ENCODE measurements at places on chromosomes 1 and 21.
A peak's percentile ranks its signal among the peaks of the same experiment; 100 is the strongest.

DNA sequence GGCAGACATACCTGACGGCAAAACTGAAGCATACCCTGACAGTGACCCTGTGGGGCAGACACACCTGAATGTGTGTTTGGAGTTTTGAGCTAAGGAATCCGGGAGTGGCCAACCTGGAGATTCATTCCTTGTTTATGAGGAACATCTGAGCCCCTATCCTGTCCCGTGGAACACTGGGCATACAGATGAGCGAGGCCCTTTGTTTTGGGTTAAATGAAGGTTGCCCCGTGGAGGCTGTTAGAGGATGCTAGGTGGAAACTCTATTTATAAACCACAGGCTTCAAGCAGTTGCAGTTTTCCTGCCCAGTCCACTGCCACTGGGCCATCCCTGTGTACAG is 18.1 kb downstream of the GALNT2 start:
- no peak for DNase-seq
- no peaks in the 10 kb centered on the region for H3K27me3 ChIP-seq
- H3K36me3 ChIP-seq: peaks cover 8% of the 10 kb centered on the region
- H3K4me1 ChIP-seq: peaks cover 13% of the 10 kb centered on the region

DNA sequence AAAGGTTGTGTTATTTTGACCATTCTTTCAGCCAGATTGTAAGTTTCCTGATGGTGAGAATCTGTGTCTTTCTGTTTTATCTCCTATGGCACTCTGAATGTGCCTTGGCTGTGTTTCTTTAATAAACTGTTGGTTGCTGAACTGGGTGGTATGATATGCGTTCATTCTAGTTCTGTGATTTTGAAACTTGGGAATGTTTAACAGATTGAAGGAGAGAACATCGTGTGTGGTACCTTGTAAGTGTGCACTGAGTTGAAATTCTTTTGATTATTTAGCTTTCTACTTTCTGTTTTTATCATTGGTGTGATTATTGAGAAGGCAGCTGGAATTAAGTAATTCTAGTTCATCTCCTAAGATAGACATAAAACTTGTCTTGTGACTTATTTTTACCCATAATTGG is 4.6 kb downstream of the BACH1 start:
- no peaks in the 10 kb centered on the region for H3K27me3 ChIP-seq
- H3K27ac ChIP-seq: no peak overlapping the region
- H3K4me3 ChIP-seq: no peak overlapping the region
- peaks cover 5% of the 10 kb centered on the region for H3K4me1 ChIP-seq
- DNase-seq: no peak
- H3K36me3 ChIP-seq: no peaks in the 10 kb centered on the region

DNA sequence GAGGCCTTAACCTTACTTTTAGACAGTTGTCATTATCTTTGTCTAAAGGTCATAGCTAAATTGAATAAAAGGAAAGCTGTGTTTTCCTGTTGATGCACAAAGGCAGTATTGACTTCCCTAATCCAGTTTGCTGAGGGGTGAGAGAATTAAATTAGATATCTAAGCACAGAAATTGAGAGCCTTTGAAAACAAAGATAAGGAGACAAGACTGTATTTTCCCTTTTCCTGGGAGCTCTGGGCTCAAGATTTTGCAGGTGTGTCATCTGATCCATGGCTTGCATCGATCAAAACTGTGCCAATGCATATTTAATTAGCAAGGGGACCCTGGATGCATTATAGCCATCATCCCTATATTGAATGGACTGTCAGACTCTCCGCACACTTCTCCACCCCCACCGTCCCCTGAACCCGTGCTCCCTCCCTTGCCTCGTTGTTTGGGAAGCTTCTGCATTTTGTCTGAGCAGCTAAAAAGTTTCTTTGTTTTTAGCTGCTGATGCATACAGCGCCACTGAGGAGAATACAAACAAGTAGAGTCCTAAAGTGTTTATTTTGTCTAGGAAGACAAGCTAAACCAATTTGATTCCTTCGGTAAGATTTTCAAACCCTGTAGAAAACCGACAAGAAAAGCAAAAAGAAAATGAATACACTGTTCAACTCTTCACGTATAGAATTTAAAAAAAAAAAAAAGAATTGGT is 186.3 kb downstream of the NFIA start:
- H3K27me3 ChIP-seq: no peaks in the 10 kb centered on the region
- DNase-seq: no peak
- no peaks in the 10 kb centered on the region for H3K4me1 ChIP-seq
- H3K36me3 ChIP-seq: no peaks in the 10 kb centered on the region
- H3K27ac ChIP-seq: no peak overlapping the region
- H3K4me3 ChIP-seq: no peak overlapping the region

GRCh38 chr1:228065543-228066347 is 16.8 kb upstream of the ARF1 start:
- no peak overlapping the region for H3K4me3 ChIP-seq
- no peak overlapping the region for H3K27ac ChIP-seq
- no peak for DNase-seq
- H3K4me1 ChIP-seq: no peaks in the 10 kb centered on the region

DNA sequence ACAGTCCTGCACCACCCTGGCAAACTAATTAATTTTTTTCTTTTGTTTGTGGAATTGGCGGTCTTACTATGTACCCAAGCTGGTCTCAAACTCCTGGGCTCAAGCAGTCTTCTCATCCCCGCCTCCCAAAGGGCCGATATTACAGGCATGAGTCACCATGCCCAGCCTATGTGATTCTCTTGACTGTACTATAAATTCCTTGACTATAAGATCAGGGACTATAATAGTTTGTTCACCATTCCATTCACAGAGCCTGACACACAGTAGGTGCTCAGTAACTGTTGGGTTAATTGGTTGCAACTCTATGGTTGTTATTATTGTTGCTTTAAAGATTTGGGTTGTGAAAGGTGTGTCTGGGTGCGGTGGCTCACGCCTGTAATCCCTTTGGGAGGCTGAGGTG is 17.2 kb downstream of the DAP3 start:
- H3K4me1 ChIP-seq: no peaks in the 10 kb centered on the region
- no peak for DNase-seq
- no peak overlapping the region for H3K27ac ChIP-seq

- no peak for DNase-seq
- peaks cover 2% of the 10 kb centered on the region for H3K4me1 ChIP-seq
- H3K27me3 ChIP-seq: no peaks in the 10 kb centered on the region
- no peak within 1 kb of the TSS for H3K4me3 ChIP-seq
- H3K36me3 ChIP-seq: no peaks in the 10 kb centered on the region
- H3K27ac ChIP-seq: no peak within 1 kb of the TSS
These were observed at the start of the genes DCST1 and DCST2 for GRCh38 chr1:155033524-155033923. TSS of gene DCST1 (plus strand) at chr1:155033824. CDS start at chr1:155034037, 213 bp downstream. TSS of gene DCST2 (minus strand) at chr1:155033781. CDS start at chr1:155033701, 80 bp downstream.

GRCh38 chr1:26043765-26044164 is 2.2 kb downstream of the SLC30A2 start:
- no peak overlapping the region for H3K27ac ChIP-seq
- peaks cover 21% of the 10 kb centered on the region for H3K27me3 ChIP-seq
- no peak for DNase-seq
- H3K4me1 ChIP-seq: peaks cover 8% of the 10 kb centered on the region
- H3K36me3 ChIP-seq: no peaks in the 10 kb centered on the region
- no peak overlapping the region for H3K4me3 ChIP-seq

DNA sequence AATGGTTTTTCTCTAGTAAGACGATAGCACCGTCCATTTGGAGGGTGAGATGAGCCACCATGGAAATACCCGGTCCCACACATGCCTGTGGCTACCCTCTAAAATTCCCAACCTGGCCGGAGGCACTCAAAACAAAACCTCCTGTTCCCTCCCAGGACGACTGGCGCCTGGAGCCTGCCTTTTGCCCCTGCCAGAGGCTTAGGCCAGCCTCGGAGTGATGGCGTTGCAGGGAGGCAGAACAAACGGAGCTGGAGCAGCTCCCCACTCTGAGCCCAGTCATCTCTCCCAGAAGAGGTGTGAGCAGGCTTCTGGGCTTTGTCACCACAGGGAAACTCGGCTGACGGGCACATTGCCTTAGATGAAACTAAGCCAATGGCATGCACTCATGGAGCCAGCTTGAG is 213.7 kb upstream of the HOOK1 start:
- H3K4me3 ChIP-seq: no peak overlapping the region
- no peak overlapping the region for H3K27ac ChIP-seq
- H3K36me3 ChIP-seq: no peaks in the 10 kb centered on the region

- H3K4me1 ChIP-seq: peaks cover 26% of the 10 kb centered on the region
- DNase-seq: no peak
- no peaks in the 10 kb centered on the region for H3K27me3 ChIP-seq
- no peak overlapping the region for H3K27ac ChIP-seq
- H3K4me3 ChIP-seq: no peak overlapping the region
These were observed 218.0 kb upstream of the FGGY start for GRCh38 chr1:59078866-59079265.

GRCh38 chr1:65232461-65232990 is 76.8 kb upstream of the DNAJC6 start:
- H3K27ac ChIP-seq: no peak overlapping the region
- no peak for DNase-seq
- no peaks in the 10 kb centered on the region for H3K36me3 ChIP-seq
- H3K4me3 ChIP-seq: no peak overlapping the region
- H3K4me1 ChIP-seq: no peaks in the 10 kb centered on the region

- H3K4me1 ChIP-seq: peaks cover 16% of the 10 kb centered on the region
- H3K27me3 ChIP-seq: no peaks in the 10 kb centered on the region
- H3K27ac ChIP-seq: no peak overlapping the region
- no peaks in the 10 kb centered on the region for H3K36me3 ChIP-seq
These were observed 175.7 kb downstream of the TGFBR3 start for GRCh38 chr1:91710261-91710660.

DNA sequence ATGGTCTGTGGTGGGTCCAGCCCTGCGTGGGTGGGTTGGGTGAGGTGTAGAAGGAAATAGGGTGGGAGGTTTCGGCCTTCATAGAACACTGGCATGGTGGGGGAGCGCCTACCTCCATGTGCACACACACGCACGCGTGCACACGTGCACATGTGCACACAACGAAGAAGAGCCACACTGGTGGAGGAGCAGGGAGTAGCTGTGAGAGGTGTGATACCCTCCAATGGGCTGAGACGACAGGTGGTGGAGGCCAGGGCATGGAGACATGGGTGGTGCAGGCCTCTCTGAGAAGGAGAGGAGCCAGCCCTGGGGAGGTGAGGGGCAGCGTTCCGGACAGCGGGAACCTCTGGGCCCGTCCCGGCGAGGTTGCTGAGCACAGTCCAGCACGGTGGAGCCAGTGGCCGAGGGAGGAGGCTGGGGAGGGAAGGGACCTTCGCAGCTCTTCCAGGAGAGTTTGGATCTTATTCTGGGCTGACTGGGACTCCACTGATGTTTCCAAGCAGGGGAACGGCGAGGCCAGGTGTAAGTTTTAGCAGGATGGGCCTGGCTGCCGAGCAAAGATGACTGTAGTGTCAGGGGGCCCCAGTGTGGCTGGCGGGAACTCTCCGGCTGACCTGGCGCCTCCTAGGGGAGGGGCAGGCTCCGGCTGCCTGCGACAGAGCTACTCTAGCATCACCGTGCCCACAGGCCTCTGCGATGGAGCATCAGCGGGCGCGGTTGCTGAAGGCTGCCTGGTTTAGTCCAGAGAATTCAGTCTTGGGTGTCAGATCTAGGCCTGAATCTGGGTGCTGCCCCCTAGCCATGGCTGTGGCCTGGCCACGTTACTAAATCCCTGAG is 107.2 kb downstream of the ARHGEF10L start:
- no peaks in the 10 kb centered on the region for H3K27me3 ChIP-seq
- H3K36me3 ChIP-seq: peaks cover 2% of the 10 kb centered on the region
- no peak for DNase-seq
- H3K27ac ChIP-seq: no peak overlapping the region
- H3K4me1 ChIP-seq: no peaks in the 10 kb centered on the region
- H3K4me3 ChIP-seq: no peak overlapping the region

- no peaks in the 10 kb centered on the region for H3K36me3 ChIP-seq
- H3K4me1 ChIP-seq: no peaks in the 10 kb centered on the region
- no peak for DNase-seq
- H3K27ac ChIP-seq: no peak overlapping the region
These were observed 34.7 kb downstream of the NIPAL3 start for GRCh38 chr1:24450316-24450715.

- H3K4me3 ChIP-seq: no peak overlapping the region
- no peaks in the 10 kb centered on the region for H3K36me3 ChIP-seq
- H3K4me1 ChIP-seq: peaks cover 6% of the 10 kb centered on the region
- H3K27ac ChIP-seq: no peak overlapping the region
These were observed 88.9 kb upstream of the WLS start for GRCh38 chr1:68321084-68321685.

GRCh38 chr1:90862782-90863181 is 145.7 kb upstream of the BARHL2 start:
- H3K4me1 ChIP-seq: no peaks in the 10 kb centered on the region
- no peaks in the 10 kb centered on the region for H3K27me3 ChIP-seq
- DNase-seq: no peak

- H3K27me3 ChIP-seq: no peaks in the 10 kb centered on the region
- peaks cover 25% of the 10 kb centered on the region for H3K4me1 ChIP-seq
- no peak overlapping the region for H3K27ac ChIP-seq
These were observed 98.4 kb downstream of the DIRAS3 start for GRCh38 chr1:67952071-67952470.

GRCh38 chr21:38234395-38235142 is 22.2 kb upstream of the KCNJ15 start:
- DNase-seq: no peak
- no peak overlapping the region for H3K4me3 ChIP-seq
- no peak overlapping the region for H3K27ac ChIP-seq
- no peaks in the 10 kb centered on the region for H3K4me1 ChIP-seq
- H3K27me3 ChIP-seq: no peaks in the 10 kb centered on the region

DNA sequence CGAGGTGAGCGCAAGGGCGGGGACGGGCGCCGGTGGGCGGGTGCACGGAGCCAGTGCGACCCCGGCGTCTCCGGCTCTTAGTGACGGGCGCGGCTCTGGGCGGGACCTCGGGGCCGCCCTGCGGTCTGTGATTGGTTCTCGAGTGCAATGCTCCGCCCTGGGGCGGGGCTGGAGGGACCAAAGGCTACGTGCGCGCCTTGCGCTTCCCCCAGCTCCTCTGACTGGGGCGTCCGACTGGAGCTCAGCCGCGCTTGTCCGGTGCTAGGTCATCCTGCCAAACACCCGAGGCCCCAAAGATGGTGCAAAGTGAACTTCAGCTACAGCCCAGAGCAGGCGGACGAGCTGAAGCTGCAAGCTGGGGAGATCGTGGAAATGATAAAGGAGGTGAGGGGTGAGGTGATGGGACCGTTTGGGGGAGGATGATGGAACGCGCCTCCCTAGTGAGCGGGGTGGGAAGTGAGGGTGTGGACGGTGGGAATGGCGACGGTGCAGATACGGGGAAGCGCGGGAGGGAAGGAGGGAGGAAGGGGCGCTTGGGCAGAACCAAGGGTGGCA is 811 bp downstream of the SH3D21 start:
- no peak overlapping the region for H3K27ac ChIP-seq
- peak overlapping the region; percentile 83 for H3K4me3 ChIP-seq
- DNase-seq: peak; percentile 95
- H3K27me3 ChIP-seq: no peaks in the 10 kb centered on the region
- peaks cover 15% of the 10 kb centered on the region for H3K4me1 ChIP-seq

GRCh38 chr1:12405325-12406210 is 175.7 kb downstream of the VPS13D start:
- H3K36me3 ChIP-seq: peaks cover 2% of the 10 kb centered on the region
- peaks cover 14% of the 10 kb centered on the region for H3K4me1 ChIP-seq
- H3K27ac ChIP-seq: peak overlapping the region; percentile 69
